ENCODE measurements at places on chromosomes 6 and 20.

- DNase-seq: no peak
These were observed 174.0 kb upstream of the RSPO3 start for GRCh38 chr6:126944512-126944911.

- DNase-seq: no peak
These were observed 130.4 kb downstream of the INSM1 start for GRCh38 chr20:20498076-20498861.

- DNase-seq: peak; percentile 10
These were observed 52.4 kb upstream of the RNF24 start for GRCh38 chr20:4067600-4068261.

- DNase-seq: no peak
These were observed 605 bp upstream of the PPP1R16B start for GRCh38 chr20:38804682-38805501.

DNA sequence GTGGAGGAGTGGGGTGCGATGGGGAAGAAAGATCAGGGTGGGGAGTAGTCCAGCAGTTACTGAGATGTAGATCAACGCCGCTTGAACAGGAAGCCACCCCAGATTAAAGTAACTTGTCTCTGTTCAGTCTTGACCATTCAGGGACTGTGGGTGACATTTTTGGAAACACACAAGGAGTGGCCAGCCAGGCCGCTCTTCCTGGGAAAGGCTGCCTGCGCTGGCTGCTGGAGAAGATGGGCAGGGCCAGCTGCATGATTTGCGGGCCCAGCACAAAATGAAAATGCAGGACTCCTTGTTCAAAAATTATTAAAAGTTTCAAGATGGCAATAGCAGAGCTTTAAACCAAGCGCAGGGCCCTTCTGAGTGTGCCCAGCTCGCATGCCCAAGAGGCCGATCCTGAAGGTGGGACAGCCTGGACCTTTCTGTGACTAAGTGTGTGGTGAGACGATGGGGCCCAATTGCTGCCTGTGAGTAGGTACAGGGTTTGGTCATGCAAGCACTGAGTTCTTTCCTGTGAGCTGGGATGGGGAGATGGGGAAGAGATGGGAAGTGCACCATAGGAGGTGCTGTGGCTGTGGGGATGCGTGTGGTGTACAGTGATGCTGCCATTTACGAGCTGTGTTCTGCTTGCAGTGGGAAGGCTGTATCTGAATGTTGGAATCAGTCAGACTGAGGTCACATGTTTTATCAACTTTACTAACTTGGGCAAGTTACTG lies 51.3 kb downstream of the DAAM2 start:
- DNase-seq: no peak

DNA sequence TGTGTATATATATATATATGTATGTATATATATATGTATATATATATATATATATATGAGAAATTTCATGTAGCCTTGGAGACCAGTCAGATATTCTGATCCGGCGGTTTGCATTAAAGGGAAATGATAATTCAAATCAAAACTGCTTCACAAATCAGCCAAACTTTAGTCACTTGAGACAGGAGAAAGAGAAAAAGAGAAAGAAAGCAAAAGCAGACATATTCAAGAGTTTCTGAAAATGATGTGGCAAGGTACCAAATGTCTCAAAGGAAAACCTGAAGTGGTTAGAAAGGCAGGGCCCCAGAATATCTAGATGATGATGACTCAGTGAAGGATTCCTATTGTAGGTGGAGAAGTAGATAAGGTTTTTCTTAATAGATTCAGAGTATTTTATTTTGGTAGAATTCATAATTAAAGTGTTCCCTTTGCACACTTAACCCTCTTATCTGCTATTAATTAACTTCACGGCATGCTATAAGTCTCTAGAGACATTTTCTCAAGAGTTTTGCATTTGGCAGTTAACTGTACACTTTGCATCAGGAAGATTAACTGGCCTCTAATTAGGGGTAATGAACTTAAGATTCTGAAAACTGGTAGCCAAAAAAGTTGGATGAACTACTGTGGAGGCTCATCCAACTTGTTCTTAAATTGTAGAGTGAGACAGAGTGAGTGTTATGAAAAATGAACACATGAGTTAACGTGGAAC lies 50.1 kb upstream of the ASF1A start:
- no peak for DNase-seq

GRCh38 chr20:48704761-48705160 lies 123.0 kb downstream of the PREX1 start:
- no peak for DNase-seq

DNA sequence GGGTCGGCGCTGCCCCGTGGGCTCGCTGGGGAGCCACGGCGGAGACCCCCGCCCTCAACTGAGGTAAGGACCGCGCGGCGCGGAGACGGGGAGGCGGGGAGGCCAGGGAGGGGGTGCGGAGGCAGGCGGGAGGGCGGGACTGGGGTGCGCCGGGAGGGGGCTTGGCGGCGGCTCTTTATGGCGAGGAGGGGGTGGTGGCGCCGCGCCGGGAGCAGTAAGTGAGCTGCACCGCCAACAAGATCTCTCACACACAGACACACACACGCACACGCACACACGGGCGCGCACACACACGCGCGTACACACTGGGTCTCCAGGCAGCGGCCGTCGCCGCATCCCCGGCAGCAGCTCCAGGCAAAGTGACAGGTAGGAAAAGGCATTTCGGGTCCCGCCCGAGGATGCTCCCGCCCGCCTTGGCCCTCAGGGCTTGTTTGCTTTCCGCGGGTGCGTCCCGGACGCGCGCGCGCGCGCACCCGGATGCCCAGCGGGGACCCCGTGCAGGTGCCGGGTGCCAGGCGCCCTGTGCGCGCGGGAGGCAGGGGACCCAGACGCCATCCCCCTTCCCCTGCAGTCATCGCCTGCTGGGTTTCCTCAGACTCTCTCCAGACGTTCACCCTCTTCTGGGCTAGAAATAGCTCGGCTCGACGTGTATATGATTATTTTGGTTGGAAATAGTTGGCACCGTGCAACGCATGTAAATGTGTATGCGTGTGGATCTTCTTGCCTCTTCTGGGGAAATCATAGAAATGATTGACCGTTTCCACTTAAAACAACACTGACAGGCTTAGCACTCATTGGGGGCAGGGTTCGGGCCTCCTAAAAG lies at the start of gene PLCB4:
PLCB4 (plus strand) TSS at position 247 of the 823 bp plus-strand sequence. CDS start 238,728 bp downstream, outside the sequence.
- DNase-seq: peak; percentile 85

- DNase-seq: no peak
These were observed 302.6 kb downstream of the TSHZ2 start for GRCh38 chr20:53274807-53275206.

GRCh38 chr6:148055419-148055818 lies 287.2 kb upstream of the SASH1 start:
- DNase-seq: no peak

GRCh38 chr6:9875605-9876353 lies 539.1 kb downstream of the TFAP2A start:
- DNase-seq: no peak

- DNase-seq: no peak
These were observed 1.7 kb downstream of the ADRM1 start for GRCh38 chr20:62304331-62305148.

GRCh38 chr6:38646166-38646878 lies 6.6 kb upstream of the BTBD9 start:
- no peak for DNase-seq

GRCh38 chr6:3409699-3410384 lies 47.0 kb downstream of the SLC22A23 start:
- DNase-seq: no peak

DNA sequence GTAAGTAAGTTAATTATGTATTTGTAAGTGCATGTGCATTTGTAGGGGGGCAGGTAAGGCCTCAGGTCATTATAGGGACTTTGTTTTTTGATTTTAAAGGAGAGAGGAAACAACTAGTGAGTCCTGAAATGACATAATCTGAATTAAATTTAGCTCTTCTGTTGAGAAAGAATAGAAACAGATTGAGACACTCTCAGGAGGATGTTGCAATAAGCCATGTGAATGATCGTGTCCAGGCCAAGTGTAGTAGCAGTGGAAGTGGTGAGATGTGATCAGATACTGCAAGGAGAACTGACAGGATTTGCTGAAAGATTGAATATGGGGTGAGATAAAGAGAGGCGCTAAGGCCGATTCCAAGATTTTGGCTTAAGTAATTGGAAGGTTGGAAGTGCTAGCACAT lies 2.6 kb upstream of the CENPW start:
- DNase-seq: no peak

DNA sequence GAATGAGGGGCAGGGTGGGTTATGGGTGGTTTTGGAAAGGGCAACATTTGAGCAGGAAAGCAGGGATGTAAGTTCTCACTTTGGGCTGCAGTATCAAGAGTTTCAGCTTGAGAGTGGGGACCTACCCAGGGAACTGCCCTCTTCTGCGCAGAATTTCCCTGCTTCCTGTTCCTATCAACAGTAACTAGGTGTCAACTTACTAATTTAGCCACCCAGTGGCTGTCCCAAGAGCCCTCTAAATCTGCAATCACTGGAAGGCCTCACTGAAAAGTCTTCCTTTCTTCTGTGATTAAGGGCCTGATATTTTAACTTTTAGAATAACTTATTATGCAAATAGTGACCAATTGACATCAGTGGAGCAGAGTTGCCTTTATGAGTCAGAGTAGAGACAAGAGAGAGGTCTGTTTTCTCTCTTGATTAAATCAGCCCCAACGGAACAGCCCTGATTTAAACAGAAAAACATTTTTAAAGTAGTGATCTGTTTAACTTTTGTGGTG lies 118.2 kb upstream of the RIPOR2 start:
- DNase-seq: no peak

GRCh38 chr20:43942667-43943285 lies 28.1 kb downstream of the TOX2 start:
- peak; percentile 37 for DNase-seq

DNA sequence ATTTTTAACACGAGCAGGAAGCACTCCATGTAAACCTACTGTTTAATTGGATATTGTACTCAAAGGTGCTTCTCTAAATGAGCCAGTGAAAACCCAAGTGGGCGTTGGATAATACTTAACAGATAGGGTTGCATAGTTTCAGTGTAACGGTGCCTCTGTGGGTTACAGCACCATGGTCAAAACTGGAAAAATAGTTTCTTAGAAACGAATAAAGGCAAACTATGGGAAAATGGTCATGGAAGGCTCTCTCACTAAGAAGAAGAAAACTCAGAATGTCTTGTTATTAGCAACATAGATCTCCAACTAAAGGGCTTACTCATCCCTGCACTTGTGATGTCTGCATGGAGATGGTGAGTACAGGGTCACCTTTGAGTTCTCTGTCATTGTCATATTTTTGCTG lies 59.1 kb upstream of the NEDD9 start:
- DNase-seq: no peak

- no peak for DNase-seq
These were observed 166.9 kb upstream of the TNFAIP3 start for GRCh38 chr6:137700161-137700560.

- no peak for DNase-seq
These were observed 327.2 kb downstream of the CDKAL1 start for GRCh38 chr6:20861481-20861880.

Data from ACHN (cell line).